ENCODE measurements at places on chromosomes 11 and 22. TPM values are rescaled to one million over a fixed set of nuclear protein-coding genes. Genes with fewer than 3 reads are reported as not detected.

Gene KDM4E
- 0.47 TPM for polyA plus RNA-seq

Gene CCDC157
- 5.5 TPM for polyA plus RNA-seq

Gene PDE2A
- 13.6 TPM for polyA plus RNA-seq

Gene CARNS1
- polyA plus RNA-seq: 4.4 TPM

Gene GNG3
- polyA plus RNA-seq: 2.5 TPM

Gene OR10D3
- not detected for polyA plus RNA-seq

Gene GP1BB
- 2.9 TPM for polyA plus RNA-seq

Gene GAL
- polyA plus RNA-seq: 0.23 TPM

Gene RNF215
- 22.2 TPM for polyA plus RNA-seq

Gene KRTAP5-10
- polyA plus RNA-seq: 0.53 TPM

Gene RBFOX2
- 143 TPM for polyA plus RNA-seq

Gene PRPF19
- polyA plus RNA-seq: 127 TPM

Gene GDPD4
- polyA plus RNA-seq: 0.17 TPM

Gene MCHR1
- polyA plus RNA-seq: 0.20 TPM

Gene NELL1
- 2.6 TPM for polyA plus RNA-seq

Gene HTR3B
- polyA plus RNA-seq: 0.12 TPM

Gene XKR3
- polyA plus RNA-seq: not detected

Gene C1QTNF5
- polyA plus RNA-seq: 15.7 TPM

Gene OR5D18
- not detected for polyA plus RNA-seq

Gene OR5A1
- polyA plus RNA-seq: 0.03 TPM

Gene RAG1
- 2.8 TPM for polyA plus RNA-seq

Gene OVOL1
- 11.0 TPM for polyA plus RNA-seq

Gene OR6Q1
- polyA plus RNA-seq: not detected

Gene CASTOR1
- polyA plus RNA-seq: 8.3 TPM

Gene OR8G5
- polyA plus RNA-seq: not detected

Gene LDLRAD3
- polyA plus RNA-seq: 24.6 TPM

Gene RGL4
- 4.7 TPM for polyA plus RNA-seq

Gene ACTN3
- polyA plus RNA-seq: 1.1 TPM

Gene ADAMTS8
- polyA plus RNA-seq: 2.5 TPM

Gene ENDOD1
- 19.8 TPM for polyA plus RNA-seq

Gene SCN2B
- 3.0 TPM for polyA plus RNA-seq

Gene CTTN
- polyA plus RNA-seq: 219 TPM

Gene LDHAL6A
- 1.5 TPM for polyA plus RNA-seq

Gene GAL3ST3
- 3.8 TPM for polyA plus RNA-seq

Gene AP5B1
- polyA plus RNA-seq: 7.6 TPM

Gene RBM7
- polyA plus RNA-seq: 58.4 TPM

Gene HEPN1
- 1.7 TPM for polyA plus RNA-seq

Gene NAALAD2
- 39.8 TPM for polyA plus RNA-seq

Gene IRAG1
- polyA plus RNA-seq: 12.0 TPM

Gene DKK3
- 56.0 TPM for polyA plus RNA-seq

Gene NNMT
- polyA plus RNA-seq: 0.48 TPM

Gene GLYATL1
- polyA plus RNA-seq: 196 TPM

Gene CELSR1
- polyA plus RNA-seq: 26.1 TPM

Gene MFRP
- polyA plus RNA-seq: not detected

Gene OR51M1
- 0.15 TPM for polyA plus RNA-seq

Gene OR4A16
- not detected for polyA plus RNA-seq

Measured in left kidney (tissue), 8 donors.